Heart right ventricle (tissue), 16 donors: ENCODE measurements at places on chromosomes 5 and 9. TPM values are rescaled to one million over a fixed set of nuclear protein-coding genes. Genes with fewer than 3 reads are reported as not detected.

DNA sequence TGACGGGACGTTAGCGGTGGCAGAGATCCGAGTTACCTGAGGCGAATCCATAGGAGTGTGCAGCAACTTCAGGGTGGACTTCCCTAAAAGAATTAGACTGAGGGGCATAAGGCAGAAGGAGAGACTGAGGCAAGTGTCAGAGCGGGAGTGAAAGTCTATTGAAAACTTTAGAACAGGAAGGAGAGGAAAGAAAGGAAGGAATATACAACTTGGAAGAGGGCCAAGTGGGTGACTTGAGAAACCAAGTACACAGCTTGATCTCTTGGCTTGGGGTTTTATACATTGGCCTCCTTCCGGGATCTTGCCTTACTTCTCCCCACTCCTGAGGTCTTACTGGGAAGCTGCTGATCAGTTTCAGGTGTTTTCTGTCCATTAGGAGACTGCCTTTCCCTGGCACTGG lies 84.9 kb downstream of the SNX18 start:
- DNase-seq, result no peak

DNA sequence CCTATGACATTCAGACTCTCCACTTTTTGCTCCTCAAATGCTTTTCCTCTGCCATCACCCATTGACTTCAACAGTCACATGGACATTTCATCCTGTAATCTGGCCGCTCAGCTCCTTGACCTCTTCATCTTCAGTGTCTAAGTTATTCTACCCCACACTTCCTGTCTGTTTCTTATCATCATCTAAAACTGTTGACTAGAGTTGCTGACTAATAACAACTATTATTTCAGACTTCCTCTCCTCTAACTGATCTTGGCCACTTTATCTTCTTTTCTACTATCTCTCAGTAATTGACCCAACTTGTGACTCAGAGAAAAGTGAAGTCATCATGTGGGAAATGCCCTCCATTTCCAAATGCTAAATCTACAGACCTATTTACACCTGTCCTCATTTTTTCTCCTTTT lies 254.7 kb upstream of the TRPC7 start:
- DNase-seq, result no peak

- DNase-seq, result no peak
Observed at GRCh38 chr9:137014166-137014565, 13.9 kb downstream of the ABCA2 start.

- DNase-seq, result no peak
Observed at GRCh38 chr5:170249355-170249754, 16.6 kb downstream of the C5orf58 start.

Gene UBE2QL1
- total RNA-seq, result 25.9 TPM

DNA sequence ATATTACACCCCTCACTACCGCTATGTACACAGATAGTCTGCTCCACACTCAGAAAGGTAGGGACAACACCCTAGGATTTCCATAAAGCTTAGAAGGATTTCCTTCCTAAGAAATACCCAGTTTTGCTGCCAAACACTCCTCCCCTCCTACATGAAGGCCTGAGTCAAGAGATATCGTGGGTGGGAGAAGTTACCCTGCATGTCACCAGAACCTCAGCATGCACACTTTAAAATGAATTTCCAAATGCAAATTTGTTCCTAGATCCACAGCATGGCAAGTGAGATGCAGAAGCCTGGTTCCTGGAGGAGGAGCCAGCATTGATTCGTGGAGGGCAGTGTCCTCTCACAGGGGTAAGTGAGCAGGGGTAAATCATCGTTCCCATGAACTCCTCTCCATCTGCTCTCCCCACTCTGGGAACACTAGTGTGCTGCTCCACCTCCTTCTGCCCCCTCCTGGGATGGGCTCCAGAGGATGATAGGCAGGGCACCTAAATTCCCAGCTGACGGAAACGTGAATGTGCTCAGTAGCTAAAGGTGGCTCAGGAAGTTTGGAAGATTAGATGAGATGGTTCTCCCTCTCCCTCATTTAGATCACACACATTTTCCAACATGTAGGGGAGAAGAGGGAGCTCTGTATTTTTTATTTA lies 76.7 kb downstream of the PDE4D start:
- DNase-seq, result no peak

DNA sequence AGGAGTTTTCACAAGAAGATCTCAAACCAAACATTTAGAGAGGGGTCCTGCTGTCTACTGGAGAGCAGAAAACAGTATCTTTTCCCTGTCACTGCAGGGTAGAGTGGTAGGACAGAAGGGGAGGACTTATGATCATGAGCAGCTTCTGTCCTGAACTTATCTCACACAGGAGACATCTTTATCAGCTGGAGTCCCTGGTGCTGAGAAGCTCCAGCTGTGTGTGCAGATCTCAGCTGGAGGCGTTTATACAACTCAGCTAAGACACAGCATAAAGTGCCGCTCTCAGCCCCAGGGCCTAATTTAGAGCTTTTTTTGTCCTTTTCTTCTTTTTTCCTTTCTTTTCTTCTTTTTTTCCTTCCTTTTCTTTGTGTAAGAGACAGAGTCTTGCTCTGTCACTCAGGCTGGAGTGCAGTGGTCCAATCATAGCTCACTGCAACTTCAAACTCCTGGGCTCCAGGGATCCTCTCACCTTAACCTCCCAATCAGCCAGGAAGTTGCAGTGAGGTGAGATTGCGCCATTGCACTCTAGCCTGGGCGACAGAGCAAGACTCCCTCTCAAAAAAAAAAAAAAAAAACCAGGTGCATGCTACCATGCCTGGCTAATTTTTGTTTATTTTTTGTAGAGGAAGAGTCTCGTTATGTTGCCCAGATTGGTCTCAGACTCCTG lies 31.9 kb downstream of the CCDC125 start:
- DNase-seq, result no peak

- DNase-seq, result no peak
Observed at GRCh38 chr5:141597394-141597793, 21.4 kb downstream of the DIAPH1 start.

Gene IL9
- not detected for total RNA-seq

DNA sequence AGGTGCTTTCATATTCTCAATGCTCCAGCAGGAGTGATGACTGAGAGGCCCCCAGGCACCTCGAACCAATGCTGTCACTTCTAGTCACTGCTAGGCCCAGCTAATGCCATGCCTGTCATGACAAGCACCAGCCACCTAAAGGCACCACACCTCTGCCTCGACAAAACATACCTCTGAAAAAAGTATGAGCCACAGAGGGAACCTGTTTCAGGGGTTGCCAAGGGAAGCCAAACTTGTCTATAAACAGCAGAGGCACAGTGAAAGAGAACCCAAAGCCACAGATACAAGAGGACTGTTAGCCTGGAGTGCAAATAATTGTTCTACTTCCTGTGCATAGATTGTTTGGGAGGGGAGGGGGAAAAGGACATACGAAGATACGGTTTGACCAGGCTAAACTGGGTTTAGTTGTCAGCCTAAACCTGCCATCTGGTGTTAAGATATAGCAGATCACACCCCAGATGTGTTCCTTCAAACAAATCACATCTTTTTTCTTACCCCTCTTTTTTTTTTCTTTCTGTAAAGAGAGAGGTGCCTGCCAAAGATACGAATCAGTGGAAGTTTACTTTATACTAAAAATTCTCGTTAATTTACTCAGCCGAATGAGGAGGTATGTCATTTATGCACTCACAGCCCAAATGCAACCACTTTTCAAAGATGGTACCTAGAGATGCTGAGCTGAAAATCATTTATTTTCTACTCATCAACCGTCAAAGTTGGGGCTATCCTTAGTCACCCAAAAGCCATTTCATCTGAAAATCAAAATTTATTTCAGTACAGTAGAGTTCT lies 45.7 kb downstream of the BNC2 start:
- no peak for DNase-seq

Gene KCNV2
- total RNA-seq, result not detected

Gene TAF11L5
- total RNA-seq, result not detected

Gene CCDC180
- total RNA-seq, result 3.7 TPM

DNA sequence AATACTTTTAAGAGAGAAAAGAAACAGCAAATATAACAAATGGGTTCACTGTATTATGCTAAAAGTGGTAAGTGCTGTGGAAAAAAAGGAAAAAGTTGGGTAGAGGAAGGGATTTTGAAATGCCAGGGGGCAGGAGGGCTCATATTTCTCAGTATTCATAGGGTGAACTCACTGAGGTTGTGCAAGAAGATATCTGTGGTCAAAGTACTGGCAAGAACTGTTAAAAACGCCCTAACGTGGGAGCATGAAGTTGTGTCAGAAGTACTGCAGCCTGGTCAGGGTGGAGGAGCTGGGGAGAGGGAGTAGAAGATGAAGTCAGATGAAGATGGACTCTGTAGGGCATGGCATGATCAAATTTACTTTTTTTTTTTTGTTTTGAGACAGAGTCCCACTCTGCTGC lies 31.2 kb upstream of the SLC28A3 start:
- no peak for DNase-seq

Gene LHX3
- not detected for total RNA-seq

Gene TIMD4
- 2.3 TPM for total RNA-seq

Gene GDF9
- 0.30 TPM for total RNA-seq

DNA sequence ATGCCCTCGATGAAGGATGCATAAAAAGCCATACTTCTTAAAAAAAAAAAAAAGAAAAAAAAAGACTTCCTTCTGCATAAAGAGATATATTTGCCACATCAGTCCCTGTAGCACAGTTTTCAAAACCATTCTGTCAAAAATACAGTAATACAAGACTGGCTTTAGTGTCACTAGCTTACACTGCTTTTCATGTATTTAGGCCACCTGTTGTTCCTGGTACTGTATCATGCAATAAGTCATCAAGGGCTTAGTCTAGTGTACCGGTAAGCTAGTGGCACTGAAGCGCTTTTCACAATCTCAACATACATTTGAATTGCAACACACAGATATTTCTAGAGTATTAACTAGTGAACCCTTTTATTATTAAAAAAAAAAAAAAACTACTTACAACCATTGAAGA lies 231.2 kb downstream of the NFIB start:
- no peak for DNase-seq

Gene CARD9
- total RNA-seq, result 0.40 TPM

DNA sequence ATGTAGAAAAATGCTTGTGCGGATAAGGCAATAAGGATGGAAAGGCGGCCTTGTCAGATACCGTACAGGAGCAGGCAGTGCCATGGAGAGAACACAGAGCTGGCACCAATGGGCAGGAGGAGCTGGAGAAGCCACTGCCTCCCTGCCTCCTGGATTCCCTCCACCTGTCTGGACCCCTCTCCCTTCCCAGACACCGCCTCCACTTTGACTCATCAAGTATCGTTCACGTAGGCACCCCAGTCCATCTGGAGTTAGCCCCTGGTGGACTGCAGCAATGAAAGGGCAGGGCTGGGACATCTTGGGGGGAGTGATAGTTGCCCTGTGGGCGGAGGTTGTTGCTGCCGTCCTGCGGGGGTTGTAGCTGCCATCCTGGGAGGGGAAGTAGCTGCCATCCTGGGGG lies 232.0 kb downstream of the ROR2 start:
- no peak for DNase-seq

Gene IFNA5
- not detected for total RNA-seq

Gene IFNA2
- not detected for total RNA-seq

Gene UBTD2
- total RNA-seq, result 9.3 TPM

Gene PCDHA7
- total RNA-seq, result not detected

Gene PDCD1LG2
- 8.6 TPM for total RNA-seq

DNA sequence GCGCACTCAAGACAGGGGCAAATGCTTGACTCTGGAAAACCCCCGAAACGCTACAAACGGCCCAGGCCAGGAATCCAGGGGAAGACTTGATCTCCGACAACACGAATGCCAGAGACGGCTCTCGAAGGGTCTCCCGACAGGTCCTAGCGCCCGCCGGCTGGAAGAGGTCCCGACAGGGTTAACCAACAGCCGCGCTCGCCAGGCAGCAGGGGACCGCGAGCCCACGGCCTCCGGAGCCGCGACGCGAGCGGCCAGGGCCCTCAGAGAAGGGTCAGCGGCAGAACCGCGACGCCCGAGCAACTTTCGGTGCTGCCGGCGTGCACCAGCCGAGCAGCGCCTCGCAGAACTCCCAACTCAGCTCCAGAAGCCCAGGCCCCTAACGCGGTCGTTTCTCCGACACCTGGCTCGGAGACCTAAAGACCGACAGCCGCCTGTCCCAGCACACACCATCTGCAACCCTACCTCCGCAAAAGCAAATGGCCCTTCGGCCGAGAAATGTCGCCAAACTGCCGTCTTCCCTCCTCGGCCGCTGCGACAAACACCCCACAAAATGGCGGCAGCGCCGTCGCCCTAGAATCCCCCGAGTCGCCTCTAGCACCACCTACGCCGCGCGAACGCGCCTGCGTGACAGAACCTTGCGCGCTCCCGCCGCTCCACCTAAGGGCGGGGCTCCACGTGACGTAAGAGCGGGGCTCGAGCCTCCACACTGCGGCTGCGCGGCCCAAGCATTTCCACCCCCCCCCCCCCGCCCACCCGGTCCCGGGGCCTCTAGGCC lies at the start of gene CLK4:
Gene CLK4, minus strand, starts transcription at position 567 of the 775 bp plus-strand sequence. CDS start 3,634 bp downstream, outside the sequence.
- peak; percentile 98 for DNase-seq

Gene TMC1
- not detected for total RNA-seq

DNA sequence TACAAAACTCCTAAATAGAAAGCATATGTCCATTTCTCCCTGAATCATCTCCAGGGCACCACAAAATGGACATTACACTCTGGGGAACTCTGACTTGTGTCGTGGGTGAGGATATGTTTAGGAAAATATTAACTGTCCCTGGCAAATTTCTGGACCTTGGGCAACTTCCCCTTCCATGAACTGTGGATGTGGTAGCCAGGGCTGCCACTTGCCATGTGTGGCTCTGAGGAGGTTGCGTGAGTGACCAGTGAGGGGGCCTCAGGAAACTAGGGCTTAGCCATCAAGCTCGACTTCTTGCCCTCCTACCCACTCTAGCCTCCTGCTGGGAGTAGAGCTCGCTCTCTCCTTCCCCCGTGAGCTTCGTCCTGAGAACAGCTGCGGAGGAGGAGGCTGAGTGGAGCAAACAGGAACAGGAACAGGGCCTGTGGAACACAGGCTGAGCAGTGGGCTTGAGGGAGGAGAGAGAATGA lies 13.8 kb upstream of the STC2 start:
- no peak for DNase-seq

Gene STKLD1
- total RNA-seq, result 1.2 TPM

Gene CNTNAP3B
- 4.2 TPM for total RNA-seq

DNA sequence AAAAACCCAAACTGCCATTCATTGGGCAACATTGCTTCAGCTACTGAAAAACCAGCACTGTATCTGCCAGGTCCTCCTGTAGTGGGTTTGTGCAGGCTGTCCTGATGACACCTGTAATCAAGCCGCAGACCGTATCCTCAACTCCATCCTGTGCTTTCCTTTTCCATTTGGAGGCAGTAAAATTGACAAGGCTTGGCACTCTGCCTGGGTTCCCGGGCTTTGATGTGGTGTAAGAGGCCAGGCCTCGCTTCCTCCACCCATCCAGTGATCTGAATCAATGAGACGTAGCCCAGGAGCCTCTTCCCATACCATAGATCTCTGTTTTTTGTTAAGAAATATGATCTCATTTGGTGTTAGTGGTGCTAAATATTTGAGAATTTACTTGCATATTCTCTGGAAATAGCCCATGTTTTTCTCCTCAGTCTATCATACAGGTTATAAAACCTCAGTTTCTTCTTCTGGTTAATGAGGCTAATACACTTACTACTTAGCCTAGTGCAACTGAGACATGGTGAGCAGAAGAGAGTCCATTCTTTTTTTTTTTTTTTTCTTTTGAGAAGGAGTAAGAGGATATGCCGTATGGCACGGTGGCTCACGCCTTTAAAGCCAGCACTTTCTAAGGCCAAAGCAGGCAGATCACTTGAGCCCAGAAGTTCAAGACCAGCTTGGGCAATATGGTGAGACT lies 34.8 kb downstream of the LSM11 start:
- DNase-seq, result no peak

Gene CDX1
- not detected for total RNA-seq

Gene BARHL1
- not detected for total RNA-seq
